ENCODE measurements at places on chromosomes 12 and 14.
A peak's percentile ranks its signal among the peaks of the same experiment; 100 is the strongest.

DNA sequence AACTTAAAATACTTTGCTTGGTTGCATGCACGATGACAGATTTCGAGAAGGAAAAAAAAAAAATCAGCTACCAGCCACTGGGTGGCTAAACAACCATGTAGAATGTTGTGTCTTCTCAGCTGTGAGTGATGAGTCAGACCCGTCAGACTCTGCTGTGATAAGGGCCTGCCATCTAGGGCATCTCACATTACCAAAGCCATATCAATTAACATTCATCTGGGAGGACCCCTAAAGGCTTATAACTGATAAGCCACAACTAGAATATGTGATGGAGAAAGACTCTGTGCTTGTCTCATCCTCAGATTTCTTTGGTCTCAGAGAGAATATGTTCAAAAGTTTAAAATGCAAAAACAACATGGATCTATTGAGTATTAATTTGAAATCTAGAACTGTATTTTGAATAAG, 111.5 kb downstream of the PAX9 start:
- no peak for DNase-seq

DNA sequence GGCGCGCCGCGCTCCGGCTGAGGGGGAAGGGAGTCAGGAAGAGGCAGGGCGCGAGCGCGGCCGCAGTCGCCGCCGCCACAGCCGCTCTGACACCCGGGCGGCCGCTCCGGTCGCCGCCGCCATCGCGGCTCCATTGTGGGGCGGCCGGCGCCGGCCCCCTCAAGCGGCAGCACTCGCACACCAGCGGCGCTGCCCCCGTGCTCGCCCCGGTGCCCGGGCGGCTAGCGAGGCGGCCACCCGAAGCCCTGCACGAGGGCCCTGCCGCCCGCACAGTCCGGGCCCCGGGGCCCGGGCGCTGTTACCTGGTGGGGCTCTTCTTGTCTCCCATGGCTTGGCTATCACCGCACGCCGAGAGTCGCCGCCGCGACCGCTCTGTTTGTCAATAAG, 202 bp downstream of the YAF2 start:
- no peak for DNase-seq

DNA sequence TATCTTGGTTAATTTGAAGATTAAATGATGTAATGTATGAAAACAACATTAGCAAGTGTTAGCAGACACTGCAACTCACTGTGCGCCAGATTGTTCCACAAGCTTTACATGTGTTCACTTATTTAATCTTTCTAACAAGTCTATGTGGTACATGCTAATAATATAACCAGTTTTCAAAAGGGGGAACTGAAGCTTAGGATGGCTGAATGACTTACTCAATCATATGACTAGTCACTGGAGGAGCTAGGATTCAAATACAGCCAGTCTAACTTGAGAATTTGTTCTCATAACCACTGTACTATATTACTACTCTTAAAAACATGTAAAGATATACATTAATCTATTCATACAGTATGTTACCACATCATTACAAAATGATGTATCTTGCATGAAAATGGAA, 60.5 kb upstream of the LRIG3 start:
- no peak for DNase-seq

DNA sequence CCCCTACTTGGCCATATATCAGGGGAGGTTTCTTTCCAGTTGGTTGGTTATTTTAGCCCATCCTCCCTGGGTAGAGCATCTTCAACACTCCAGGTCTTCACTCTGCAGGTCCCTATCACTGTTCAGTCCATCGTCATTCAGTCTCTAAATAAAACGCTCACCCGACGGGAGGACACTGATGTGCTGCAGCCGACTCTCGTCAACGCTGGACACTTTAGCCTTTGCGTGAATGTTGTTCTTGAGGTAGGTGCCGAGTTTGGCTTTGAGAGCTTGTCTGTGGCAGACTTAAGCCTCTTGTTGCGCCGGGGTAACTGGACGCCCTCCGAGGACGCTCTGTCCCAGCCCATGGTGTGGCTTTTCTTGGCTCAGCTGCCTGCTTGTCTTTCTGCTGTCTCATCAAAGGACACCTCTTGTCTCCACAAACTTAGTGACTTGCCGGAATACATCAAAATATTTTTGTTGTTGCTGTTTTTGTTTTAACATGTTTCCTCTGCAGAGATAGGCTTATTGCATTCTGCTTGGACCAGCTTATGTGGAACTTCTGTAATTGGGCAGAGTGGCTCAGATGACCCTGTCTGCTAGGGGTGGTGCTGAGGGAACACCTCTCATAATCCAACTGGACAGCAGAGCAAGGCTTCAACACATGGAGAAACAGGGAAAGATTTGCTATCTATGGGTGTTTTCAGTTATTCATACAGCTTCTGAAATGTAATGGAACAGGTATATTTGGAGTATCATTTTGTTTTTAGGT, 26.5 kb downstream of the TCTN1 start:
- peak; percentile 72 for DNase-seq

GRCh38 chr12:21946983-21947382, 5.8 kb upstream of the ABCC9 start:
- no peak for DNase-seq

GRCh38 chr12:125454786-125455480, 389.7 kb downstream of the AACS start:
- no peak for DNase-seq

DNA sequence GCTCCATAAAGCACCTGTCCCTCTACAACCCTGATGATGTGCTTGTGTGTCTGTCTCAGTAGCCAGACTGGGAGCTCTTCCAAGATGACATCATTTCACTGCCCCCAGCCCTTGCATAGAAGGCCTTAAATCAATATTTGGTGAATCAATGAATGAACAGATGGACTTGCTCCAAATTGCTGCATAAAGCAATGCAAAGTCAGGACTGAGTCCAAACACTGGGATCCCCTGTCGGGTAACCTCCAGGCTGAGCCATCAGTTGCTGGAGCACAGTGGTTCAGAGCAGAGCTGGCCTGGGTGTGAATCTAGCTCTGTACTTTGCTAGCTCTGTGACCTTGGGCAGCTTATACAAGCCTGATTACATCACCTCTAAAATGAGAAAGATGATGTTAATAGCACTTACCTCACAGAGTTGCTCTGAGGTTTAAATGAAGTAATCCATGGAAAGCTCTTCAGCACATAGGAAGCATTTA, 120.3 kb upstream of the VASH1 start:
- DNase-seq = no peak

DNA sequence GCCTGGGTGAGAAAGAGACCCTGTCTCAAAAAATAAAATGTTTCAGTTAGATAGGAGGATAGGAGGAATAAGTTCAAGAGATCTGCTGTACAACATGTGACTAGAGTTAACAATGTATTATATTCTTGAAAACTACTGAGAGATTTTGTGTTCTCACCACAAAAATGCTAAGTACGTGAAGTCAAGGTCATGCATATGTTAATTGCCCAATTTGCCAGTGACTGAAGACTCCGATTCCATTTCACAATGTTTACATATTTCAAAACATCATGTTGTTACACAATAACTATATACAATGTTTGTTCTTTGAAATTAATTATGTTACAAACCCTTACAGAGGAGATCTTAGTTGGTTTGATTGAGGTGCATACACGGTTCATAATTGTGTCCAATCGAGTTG, 52.1 kb downstream of the SLC15A4 start:
- DNase-seq = no peak

DNA sequence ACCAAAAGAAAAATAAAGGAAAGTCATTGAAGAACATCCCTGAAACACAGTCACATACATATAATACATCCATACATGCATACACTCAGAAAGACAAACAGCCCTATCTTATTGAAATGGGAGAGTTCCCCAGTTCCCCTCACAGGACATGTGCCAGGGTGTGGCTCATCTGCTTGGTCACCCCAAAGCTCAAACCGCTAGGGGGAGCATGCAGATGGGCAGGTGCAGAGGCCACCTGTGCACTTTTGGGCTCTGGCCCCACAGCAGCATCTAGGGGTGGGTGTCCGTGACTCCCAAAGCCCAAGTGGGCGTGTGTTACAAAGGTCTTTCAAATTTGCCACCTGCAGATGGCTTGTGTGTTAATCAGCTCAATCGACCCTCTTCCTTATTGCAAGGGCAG, 75.2 kb downstream of the CMAS start:
- DNase-seq = no peak

- DNase-seq = no peak
Measured at GRCh38 chr12:57066245-57066644, 12.3 kb downstream of the NEMP1 start.

DNA sequence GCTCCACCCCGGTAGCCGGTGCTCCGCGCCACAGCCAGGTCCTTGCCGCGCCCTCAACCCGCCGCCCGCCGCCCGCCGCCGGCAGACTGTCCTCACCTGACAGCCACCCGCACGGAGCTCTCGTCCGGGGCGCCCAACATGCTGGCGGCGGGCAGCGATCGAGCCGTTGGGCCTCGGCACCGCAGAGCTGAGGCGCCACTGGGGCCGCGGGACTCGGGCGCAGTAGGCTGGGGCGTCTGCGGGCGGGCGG, 164 bp downstream of the KIF21A start:
- no peak for DNase-seq

- DNase-seq = no peak
Measured at GRCh38 chr12:114450515-114451300, 44.8 kb upstream of the TBX5 start.

- DNase-seq = no peak
Measured at GRCh38 chr14:77554207-77554606, 55.6 kb upstream of the ISM2 start.

- no peak for DNase-seq
Measured at GRCh38 chr12:104222976-104223375, 7.4 kb downstream of the TXNRD1 start.

GRCh38 chr12:2904260-2904659, 13.6 kb downstream of the TULP3 start:
- no peak for DNase-seq

- DNase-seq = no peak
Measured at GRCh38 chr12:28828318-28828717, 320.8 kb upstream of the FAR2 start.

- no peak for DNase-seq
Measured at GRCh38 chr12:100197486-100197885, 3.1 kb upstream of the ACTR6 start.

DNA sequence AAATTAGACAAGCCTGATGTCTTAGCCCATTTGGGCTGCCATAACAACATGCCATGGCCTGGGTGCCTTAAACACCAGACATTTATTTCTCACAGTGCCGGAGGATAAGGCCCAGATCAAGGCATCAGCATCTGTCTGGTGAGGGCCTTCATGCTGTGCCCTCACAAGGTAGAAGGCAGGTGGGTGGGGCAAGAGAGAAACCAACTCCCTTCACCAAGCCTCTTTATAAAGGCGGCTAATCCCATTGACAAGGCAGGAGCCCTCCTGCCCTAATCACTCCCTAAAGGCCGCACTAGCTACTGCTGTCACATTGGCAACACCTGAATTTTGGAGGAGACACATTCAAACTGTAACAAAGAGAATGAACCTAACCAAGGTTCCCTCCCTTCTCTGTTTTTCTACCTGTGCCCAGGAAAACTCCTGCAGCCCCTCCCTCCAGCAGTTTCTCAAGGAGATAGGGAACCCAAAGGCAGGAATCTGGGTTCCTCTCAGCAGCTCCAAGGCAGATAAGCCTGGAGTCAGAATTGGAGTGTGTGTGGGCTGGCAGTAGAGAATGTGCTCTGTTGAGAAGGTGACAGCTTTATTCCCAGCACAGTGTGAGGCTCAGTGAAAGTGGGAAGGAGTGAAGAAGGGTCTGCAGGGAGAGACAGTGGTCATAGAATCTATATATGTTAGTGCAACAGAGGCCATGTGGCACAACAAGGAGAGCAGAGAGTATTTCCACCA, 21.7 kb upstream of the GPATCH2L start:
- DNase-seq = no peak

DNA sequence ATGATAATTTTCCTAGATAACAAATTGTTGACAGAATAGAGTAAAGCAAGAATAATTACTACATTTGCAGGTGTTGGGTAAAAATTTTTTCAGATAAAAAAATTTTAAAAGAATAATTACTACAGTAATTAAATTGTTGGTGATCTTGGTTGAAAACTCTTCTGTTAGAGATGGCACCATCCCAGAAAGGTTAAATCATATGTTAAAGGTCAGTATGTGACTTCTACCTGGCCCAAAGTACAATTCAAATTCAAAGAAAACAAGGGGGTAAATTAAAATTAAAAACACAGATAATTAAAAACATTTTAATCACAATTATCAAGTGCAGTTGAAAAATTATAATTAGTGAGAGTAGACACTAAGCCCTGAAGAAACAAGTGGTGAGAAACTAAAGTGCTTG, 18.1 kb upstream of the PIK3C2G start:
- DNase-seq = no peak

DNA sequence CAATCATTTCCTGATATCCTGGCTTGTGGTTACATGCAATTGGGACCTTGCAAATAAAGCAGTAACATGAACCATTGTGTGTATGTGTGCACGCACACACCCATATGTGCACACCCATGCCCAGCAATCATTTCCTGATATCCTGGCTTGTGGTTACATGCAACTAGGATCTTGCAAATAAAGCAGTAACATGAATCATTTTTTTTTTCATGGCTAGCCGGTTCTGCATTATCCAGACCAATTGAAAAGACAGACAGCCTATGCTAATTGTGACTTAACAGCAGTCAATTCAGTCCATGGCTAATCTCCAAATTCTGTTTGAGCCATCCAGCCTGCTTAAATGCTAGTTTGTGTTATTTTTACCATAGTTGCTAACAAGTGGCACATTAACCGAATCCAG, 134.3 kb downstream of the TTC7B start:
- no peak for DNase-seq

GRCh38 chr12:123471374-123472068, 13.6 kb downstream of the SNRNP35 start:
- DNase-seq = no peak

GRCh38 chr12:12019881-12020280, 50.9 kb upstream of the BCL2L14 start:
- DNase-seq = no peak

- no peak for DNase-seq
Measured at GRCh38 chr12:71591601-71592000, 72.0 kb downstream of the ZFC3H1 start.

- DNase-seq = no peak
Measured at GRCh38 chr12:108516511-108517275, 1.6 kb downstream of the FICD start.

DNA sequence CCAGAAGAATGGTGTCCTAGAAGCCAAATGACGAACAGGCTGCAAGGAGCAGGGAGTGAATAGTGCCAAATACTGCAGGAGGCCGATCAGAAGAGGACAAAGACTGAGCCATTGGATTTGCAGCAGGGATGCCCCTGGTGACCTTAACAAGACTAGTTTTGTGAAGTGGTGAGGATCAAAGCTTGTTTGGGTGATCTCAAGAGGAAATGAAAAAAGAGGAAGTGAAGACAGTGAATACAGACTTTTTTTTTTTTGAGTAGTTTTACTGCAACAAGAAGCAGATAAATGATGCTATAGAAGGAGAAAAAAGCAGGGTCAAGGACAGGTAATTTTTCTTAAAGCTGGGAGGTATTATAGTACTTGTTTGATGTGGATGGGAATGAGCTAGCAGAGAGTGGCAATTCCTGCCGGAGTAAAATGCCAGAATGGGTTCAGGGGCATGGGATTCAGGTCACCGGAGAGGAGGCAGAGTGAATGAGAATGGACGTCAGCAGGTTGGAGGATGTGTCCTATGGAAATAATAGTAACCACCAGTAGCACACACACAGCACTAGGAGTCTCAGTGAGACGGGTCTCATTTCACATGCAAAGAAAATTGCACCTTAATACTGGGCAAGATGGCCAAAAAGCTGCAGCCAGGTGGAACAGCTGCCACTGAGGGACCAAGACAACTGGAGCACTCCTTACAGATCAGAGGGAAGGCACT, 345.8 kb upstream of the CCDC196 start:
- no peak for DNase-seq
